ENCODE measurements at places on chromosomes 13 and 19.

GRCh38 chr13:20456737-20457136, 68.9 kb downstream of the CRYL1 start:
- no peak for DNase-seq

- no peak for DNase-seq
These were observed 23.1 kb upstream of the TSHZ3 start for GRCh38 chr19:31372246-31372781.

- DNase-seq, result no peak
These were observed 8.5 kb downstream of the ZNF17 start for GRCh38 chr19:57419439-57419838.

DNA sequence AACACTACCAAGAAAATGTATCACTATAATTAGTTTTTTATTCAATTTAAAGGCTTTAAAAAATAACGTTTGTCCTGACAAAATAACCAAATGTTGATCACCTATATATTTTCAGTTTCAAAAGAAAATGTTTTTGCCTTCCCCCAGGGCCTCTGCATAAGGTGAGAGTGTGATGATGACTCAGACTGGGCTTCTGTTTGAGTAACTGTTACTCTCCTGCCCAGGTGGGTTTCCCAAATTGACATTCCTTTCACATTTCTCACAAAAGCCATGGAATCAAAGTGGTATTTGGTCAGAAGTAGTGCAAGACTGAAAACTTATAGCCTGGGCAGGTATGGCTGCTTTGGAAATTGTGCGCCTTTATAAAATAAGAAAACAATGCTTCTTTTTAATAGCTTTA, 180.6 kb downstream of the COG6 start:
- no peak for DNase-seq

DNA sequence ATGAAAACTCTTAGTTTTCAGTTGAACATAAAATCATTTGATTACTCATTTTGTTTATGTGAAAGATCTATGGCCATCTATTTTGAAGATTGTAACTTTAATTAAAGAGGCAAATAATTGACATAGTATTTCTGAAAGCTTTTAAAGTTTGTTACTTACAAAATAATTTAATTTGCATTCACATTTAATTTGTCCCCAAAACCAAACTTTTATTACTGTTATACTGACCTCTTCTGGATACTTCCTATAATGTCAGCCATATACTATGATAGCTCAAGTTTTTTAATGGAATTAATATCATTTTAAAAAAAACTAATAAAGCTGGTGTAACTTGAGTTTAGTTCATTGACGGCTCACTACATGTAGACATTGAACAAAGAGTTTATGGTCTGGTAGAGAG, 4.9 kb upstream of the SGCG start:
- no peak for DNase-seq

DNA sequence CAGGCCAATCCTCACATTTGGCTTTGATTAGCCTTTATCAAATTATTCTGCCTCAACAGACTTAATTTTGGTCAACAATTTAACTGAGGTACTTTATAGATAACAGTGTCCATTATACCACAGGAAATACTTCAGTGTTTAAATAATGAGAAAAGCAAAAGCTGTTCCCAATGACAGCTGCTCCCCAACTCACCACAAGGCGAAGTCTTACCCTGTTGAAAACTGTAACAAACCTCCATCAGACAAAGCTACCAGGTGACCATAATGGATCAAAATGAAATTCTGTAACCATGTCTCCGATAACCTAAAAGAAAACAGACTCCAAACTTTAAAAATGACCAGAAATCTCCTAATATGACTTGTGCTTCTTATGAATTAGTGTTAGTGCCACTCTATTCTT, 50.3 kb downstream of the ZNF44 start:
- no peak for DNase-seq

- no peak for DNase-seq
These were observed 70.0 kb downstream of the CHST8 start for GRCh38 chr19:33691736-33692135.

GRCh38 chr19:41327576-41328156, 17.7 kb downstream of the CCDC97 start:
- peak; percentile 85 for DNase-seq

GRCh38 chr19:12969292-12969988, at the start of gene DAND5:
Gene DAND5, plus strand, starts transcription at chr19:12969576. Its CDS starts 85 bp downstream, at chr19:12969661.
- DNase-seq, result no peak

DNA sequence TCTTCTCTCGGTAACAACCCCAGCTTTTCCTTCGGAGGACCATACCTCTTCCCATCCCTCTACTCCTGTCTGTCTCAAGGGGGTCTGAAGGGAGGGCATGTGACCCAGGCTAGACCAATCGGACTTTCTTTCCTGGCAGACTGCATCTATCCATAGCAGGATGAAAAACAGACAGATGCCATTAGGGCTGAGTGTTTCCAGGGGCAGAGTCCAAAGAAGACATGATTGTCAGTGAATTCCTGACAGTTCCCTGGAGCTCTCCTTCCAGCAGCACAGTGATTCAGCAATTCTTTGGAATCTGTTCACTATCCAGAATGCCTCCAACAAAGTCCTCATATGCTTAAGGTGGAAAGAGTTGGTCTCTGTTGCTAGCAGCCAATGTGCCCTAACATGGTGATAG, 189.8 kb downstream of the KCTD12 start:
- no peak for DNase-seq

- DNase-seq, result no peak
These were observed 41.7 kb downstream of the HTR2A start for GRCh38 chr13:46855166-46855565.

GRCh38 chr13:41785402-41786172, 175.3 kb downstream of the VWA8 start:
- no peak for DNase-seq

DNA sequence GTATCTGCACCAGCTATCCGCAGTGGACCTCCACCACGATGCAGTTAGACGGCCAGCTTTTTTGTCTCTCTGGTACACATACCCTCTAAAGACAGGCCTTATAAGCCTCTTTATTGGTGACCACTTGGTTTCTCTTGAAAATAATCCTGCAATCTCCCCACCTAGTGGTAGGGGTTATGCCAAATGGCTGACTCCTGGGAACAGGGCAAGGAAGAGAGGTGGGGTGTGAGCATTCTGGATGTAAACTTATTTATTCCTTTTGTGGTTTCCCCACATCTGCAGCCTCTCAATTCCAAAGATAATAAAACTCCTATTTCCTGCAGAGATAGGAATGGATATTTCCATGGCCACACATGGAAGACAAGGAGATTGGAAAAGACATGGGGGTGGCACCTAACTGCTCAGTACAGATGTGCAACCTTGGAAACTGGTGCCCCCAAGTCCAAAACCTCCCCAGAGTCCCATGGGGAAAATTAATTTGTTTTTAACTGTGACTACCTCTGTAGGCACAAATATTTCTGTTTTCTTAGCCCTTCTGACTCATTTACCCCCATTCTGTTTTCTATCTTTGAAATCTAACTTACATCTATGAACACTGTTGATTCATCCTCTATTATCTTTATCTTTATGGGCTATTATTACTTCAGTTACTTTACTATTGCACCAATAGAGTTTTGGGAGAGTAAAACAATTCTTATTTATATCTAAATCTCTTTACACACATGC, 112.7 kb upstream of the TSHZ3 start:
- DNase-seq, result no peak

DNA sequence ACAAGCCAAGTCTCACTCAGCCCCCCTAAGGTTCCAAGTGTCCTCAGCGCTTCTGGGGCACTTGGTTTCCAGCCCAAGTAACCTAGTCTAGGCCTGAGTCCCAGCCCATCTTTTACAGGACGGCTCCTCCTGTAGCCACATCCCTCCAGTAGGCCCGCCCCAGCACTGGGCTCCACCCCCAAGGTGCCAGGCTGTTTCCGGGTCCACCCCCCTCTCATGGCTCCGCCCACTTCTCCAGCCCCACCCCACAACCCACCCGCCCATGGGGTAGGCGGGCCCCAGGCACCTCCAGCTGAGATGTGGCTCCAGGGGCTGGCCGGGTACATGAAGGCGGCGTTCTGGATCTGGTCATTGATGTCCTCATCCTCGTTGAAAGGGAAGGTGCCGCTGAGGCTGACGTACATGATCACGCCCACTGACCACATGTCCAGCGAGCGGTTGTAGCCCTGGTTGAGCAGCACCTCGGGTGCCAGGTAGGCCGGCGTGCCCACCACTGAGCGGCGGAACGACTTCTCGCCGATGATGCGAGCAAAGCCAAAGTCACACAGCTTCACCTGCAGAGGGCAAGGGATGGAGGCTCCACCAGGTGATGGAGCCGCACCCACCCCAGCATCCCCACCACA, 17.2 kb upstream of the DACT3 start:
- peak; percentile 46 for DNase-seq

GRCh38 chr13:113765564-113765910, 6.5 kb downstream of the TMEM255B start:
- DNase-seq, result no peak

GRCh38 chr19:47765523-47766358, 12.8 kb upstream of the SELENOW start:
- DNase-seq, result no peak

GRCh38 chr13:45016792-45017425, 27.6 kb downstream of the GPALPP1 start:
- DNase-seq, result no peak

DNA sequence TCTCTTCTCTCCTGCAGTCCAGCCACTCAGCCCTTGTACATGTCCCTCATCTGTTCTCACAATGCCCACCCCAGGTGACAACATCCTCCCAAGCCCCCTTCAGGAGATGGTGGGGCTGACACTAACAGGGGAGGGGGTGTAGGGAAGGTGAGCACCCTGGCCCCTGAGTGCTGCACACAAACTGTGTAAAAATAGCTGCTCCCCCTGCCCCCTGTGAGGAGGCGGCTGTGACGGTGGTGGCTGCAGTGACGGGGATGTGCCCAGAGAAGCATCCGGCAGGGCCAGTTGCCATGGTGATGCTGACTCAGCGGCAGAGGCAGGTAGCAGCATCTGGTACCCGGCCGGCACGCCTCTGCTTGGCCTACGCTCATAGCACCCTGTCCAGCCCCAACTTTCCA, 13.0 kb upstream of the JUND start:
- peak; percentile 78 for DNase-seq

GRCh38 chr19:17075035-17075863, at the start of the genes HAUS8 and MYO9B:
Gene HAUS8, minus strand, starts transcription at chr19:17075452. Its CDS starts 30 bp downstream, at chr19:17075422.
Gene MYO9B, plus strand, starts transcription at chr19:17075777. Its CDS starts 25,941 bp downstream, at chr19:17101718.
- peak; percentile 88 for DNase-seq

DNA sequence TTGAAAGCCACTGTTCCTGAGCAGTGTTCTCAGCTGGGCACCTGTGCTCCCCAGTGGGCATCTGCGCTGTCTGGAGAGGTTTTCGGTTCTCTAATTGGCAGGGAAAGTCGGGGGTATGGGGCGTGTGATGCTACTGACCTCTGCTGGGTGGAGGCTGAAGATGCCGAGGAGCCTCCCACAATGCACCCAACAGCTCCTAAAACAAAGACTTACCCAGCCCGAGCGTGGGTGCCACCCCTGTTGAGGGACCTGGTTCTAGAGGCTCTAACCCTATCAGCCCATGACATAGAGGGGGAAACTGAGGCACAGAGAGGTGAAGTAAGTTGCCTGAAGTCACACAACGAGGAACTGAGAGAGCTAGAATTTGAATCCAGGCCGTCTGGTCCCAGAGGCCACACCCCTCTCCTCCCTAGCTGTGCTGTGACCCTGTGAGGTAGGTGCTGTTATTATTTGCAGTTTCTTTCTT, 2.3 kb downstream of the SPACA4 start:
- DNase-seq, result no peak

- no peak for DNase-seq
These were observed 86.1 kb upstream of the DOCK9 start for GRCh38 chr13:99063952-99064351.

GRCh38 chr13:32590266-32590665, 4.0 kb downstream of the PDS5B start:
- no peak for DNase-seq

DNA sequence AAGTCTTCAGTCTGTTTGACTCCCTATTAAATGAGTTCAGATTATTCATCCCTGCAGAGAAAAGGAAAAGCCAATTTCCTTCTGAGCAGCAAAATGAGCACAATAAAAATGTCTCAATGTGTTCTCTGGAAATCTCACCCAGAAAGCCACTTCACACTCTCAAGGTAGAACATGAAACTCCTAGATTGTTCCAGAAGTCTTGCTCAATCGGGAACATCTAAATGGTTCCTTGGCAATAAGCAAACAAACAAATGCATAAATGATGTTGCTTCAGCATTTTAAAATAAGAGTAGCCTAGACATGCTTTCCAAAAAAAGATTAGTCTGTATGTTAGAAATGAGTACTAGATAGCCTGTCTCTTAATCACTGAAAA, 59.7 kb upstream of the TNFRSF19 start:
- DNase-seq, result no peak

All from stimulated activated CD4-positive, alpha-beta T cell treated with anti-CD3 and anti-CD28 coated beads, Interleukin-1b, Interleukin-23, amount 100 ng/mL, for 24 hours (primary cell).